ENCODE measurements at places on chromosomes 12 and 14.

DNA sequence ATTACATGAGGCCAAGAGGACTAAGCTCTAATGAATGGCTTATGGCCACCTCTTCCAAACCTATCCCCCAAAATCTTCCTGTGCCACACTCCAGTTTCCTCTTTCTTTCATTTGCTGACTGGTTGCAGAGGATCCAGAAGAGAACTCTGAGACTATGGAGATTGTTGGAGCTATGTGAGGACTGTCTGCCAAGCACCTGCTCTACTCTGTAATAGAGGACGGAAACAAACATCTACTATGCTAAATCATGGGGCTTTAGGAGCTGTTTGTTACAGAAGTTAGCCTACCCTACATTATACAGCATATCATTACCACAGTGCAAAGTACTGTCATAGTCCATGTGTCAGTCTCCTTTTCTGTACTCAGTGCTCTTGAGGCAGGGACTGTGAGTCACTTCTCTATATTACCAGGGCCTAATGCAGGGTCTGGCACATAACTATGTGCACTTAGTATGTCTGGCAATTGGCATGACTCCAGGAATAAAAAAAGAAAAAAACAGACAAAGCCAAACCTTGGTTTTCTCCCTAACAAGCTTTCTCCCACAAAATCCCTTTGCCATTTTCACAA, 95.1 kb downstream of the RPAP3 start:
- DNase-seq: no peak

DNA sequence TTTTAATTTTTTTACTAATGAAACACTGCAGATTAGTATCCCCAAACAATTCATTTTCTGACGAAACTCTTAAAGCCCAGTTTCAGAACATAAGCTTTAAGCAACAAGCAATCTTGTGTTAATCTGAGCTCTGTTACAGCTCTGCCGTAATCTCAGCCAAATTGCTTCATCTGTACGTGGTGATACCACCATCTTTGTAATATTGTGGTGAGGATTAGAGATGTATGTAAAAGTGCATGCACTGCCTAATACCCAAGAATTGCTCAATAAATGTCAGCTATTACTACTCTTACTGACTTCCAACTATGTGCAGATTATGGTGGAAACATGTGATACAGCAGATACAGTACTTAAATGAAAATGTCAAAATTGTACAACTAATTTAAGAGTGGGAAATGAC, 1.8 kb downstream of the AKAP5 start:
- no peak for DNase-seq

DNA sequence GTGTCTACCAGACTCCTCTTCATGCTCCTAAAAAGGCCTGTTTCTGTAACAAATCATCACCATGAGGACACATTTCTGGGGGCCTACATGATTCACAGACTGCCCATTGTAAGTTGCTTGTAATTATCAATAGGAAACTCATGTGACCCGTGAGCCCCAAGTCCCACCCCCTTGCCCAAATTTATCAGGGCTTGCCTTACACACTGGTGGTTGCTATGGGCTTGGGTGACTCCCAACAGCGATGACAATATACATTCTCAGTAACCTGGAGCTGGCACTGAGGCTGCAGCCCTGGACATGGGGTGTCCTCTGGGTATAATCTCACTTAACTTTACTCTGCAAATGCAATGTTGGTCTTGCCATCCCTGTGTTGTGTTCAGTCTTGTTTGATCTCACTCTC, 149.2 kb downstream of the NRXN3 start:
- no peak for DNase-seq

DNA sequence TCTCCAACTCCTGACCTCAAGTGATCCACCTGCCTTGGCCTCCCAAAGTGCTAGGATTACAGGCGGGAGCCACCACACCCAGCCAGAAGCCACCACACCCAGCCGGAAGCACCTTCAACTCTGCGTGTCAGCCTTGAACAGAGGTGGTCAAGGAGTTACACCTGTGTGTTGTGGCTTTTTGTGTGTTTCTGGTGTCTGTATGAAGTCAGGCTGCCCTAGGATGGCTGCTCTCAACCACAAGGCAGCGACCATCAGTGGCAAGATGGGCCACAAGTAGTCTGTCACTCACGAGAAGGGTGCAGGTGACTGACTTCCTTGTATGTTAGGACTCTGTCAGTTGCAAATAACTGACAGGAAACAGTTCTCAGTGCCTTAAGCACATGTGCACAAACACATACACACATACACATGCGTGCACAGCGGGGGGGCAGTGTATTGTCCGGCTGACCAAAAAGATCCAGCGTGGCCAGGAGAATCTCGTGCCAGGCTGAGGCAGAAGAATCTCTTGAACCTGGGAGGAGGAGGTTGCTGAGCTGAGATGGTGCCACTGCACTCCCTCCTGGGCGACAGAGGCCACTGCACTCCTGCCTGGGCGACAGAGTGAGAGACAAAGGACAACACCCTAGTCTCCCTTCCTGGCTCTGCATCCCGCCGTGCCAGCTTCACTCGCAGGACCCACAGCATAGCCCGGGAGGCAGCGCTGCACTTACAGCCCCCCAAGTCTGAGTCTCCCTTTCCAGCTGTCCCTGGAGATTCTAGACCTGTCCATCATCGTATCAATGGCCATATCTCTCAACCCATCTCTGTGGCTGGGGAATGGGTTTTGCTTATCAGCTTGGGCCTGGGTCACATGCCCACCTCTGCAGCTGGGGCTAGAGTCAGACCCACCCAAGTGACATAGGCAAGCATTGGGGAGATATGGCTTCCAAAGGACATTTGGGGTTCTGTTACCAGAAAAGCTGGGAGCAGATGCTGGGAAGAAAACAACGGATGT, 13.7 kb downstream of the P2RX4 start:
- no peak for DNase-seq

DNA sequence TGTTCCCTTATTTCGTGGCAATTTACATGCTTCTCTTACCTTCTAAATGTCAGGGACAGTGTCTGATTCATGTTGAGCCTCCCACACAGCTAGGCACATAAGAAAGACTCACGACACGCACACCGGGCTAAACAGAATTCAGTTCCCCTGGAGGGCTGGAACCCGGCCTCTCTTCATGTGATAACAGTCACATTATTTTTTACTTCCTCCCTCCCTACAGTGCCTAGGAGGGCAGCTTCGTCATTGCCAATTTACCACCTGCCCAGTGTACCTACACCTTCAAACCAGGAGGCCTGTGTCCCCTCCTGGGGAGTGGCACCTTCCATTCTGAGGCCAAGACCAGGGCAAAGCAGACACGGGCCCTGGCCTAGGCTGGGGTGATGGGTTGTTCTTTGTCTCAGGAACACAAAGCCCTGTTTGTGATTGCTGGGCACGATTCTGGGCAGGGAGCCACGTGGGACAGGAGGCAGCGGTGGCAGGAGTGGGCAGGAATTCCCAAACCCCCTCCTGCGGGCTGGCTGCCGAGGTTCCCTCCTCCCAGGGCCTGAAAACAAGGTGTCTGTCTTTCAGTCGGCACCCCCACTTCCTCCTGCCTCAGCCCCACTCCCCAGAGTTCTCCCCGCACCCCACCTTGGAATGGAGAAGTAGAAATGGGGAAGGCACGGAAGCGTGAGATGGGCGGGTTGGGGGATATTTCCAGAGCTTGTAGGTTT, 6.8 kb upstream of the RASAL1 start:
- no peak for DNase-seq

DNA sequence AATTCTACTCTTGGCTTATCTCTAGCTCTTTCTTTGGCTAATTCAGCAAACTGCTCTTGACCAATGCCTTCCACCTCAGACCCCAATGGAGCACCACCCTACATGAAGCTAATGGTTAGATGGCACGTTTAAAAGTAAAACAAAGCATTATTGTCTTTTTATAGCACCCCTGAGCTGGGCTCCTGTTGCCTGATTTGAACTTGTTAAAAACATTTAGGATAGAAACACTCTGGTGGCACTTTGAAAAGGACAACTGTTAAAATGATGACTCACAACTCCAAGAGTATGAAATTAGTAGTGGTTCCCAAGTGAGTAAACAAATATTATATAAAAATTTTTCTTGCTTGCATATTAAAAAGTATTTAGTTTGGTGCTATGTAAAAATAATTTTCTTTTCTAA, 299.6 kb upstream of the DCN start:
- no peak for DNase-seq

DNA sequence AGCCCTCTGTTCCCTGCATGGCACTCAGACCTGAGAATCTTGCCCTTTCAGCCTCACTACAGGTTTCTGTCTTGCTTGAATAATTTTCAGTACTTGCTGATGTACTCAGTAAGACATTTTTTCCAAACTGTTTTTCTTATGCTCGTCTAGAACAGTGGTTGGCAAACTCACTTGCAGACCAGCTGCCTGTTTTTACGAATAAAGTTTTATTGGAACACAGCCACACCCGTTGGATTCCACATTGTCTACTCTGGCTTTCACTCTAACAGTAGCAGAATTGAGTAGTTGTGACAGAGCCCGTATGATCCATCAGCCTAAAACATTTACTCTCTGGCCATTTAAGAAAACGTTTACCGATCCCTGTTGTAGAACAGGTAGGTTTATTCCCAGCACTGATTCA, 72.8 kb downstream of the FOXN4 start:
- no peak for DNase-seq

- no peak for DNase-seq
Observed at GRCh38 chr12:104689635-104690034, 232.9 kb downstream of the CHST11 start.

GRCh38 chr14:89626233-89626806, 209.3 kb upstream of the FOXN3 start:
- no peak for DNase-seq

GRCh38 chr14:45902241-45902640, 649.2 kb upstream of the MIS18BP1 start:
- no peak for DNase-seq

GRCh38 chr12:131197490-131197889, 243.8 kb downstream of the ADGRD1 start:
- no peak for DNase-seq

DNA sequence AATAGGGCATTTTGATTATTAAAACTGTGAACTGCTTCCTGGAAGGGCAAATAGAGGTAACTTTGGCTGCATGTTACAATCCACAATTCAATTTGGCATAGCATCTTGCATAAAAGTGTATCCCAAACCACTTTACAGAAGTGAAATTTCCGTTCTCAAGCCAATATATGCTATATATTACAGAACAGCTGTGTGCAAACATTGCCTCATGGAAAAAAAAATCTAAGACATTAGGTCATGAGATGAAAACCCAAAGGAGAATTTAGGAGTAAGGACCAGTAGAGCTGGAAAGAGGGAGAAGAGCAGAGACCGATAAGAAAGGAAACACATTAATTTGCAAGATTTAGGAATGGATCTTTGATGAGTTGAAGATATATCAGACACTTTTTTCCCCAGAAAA, 239.2 kb downstream of the PAX9 start:
- no peak for DNase-seq

DNA sequence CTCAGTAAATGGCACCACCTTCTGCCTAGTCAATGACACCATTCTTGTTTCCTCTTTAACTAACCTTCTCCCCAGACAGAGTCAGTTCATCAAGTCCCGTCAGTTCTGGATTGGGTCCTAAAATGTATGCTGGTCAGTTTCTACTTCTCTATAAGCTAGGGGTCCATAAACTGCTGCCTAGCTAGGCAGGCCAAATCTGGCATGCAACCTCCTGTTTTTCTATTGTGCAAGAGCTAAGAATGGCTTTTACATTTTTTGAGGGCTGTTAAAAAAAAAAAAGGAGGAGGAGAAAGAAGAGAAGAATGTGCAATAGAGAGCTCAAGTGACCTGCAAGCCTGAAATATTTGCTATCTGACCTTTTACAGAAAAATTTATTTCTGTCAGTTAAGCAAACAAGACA, 6.4 kb upstream of the TMED10 start:
- no peak for DNase-seq

DNA sequence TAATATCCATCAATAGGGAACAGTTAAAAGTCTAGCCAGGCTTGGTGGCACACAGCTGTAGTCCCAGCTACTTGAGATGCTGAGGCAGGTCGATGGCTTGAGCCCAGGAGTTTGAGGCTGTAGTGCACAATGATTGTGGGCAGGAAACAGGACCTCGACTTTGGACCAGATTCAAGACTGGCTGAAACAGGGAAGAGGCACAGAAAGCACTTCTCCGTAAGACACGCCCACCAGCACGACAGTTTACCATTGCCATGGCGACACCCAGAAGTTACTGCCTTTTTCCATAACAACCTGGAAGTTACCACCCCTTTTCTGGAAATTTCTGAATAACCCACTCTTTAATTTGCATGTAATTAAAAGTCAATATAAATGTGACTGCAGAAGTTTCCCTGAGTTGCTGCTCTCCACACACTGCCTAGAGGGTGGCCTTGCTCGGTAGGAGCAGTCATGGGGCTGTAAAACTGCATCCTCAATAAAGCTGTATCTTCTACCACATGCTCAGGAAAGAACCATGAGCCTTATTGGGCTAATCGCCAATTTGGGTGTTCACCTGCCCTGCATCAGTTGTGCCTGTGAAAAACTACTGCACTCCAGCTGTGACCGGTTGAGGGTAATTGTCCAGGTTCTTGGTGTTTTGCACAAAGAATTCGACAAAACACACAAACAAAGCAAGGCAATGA, 4.6 kb upstream of the LRRC23 start:
- DNase-seq: no peak

- DNase-seq: no peak
Observed at GRCh38 chr14:69260861-69261564, 1.1 kb downstream of the GALNT16 start.

- DNase-seq: no peak
Observed at GRCh38 chr14:77026166-77026929, 2.2 kb downstream of the IRF2BPL start.

- no peak for DNase-seq
Observed at GRCh38 chr12:9867531-9867930, 1.6 kb downstream of the CLEC2B start.

GRCh38 chr14:92659765-92660561, 88.5 kb downstream of the LGMN start:
- DNase-seq: no peak

DNA sequence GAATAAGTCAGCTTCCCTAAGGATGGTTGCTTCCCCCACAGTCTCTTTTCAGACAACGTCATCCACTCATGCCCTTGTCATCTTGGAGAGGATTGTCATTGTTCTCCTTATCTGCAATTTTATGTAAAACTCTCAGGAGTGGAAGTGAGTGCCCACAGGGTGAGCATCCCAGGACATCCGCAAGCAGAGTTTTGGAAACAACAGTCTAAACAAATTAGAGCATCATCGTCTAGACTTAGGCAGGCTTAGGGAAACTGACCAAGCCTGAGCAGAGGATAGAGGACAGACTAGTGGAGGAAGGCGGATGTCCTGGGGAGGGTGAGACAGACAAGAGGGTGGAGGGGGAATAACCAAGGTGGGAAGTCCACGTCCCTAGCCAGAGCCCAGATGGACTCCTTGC, 63.7 kb upstream of the BDKRB2 start:
- no peak for DNase-seq

DNA sequence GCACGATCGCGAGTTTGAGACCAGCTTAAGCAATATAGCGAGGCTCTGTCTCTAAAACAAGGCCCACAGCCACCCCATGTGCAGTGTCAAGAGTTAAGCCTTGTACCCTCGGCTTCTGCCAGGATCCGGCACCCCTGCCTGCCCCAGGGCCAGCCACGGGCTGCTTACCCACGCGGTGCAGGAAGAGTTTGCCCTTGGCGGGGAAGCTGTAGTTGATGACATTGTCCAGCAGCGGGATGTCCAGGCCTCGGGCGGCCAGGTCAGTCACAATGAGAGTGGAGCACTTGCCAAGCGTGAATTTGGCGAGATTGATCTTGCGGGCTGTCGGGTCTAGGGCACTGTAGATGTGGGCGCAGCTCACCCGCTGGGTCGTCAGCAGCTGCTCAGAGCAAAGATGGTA, 13.1 kb downstream of the DDX54 start:
- no peak for DNase-seq
